ENCODE measurements at places on chromosomes 1 and 21.

- no peak for DNase-seq
Observed at GRCh38 chr1:31095298-31095981, 29.9 kb upstream of the PUM1 start.

DNA sequence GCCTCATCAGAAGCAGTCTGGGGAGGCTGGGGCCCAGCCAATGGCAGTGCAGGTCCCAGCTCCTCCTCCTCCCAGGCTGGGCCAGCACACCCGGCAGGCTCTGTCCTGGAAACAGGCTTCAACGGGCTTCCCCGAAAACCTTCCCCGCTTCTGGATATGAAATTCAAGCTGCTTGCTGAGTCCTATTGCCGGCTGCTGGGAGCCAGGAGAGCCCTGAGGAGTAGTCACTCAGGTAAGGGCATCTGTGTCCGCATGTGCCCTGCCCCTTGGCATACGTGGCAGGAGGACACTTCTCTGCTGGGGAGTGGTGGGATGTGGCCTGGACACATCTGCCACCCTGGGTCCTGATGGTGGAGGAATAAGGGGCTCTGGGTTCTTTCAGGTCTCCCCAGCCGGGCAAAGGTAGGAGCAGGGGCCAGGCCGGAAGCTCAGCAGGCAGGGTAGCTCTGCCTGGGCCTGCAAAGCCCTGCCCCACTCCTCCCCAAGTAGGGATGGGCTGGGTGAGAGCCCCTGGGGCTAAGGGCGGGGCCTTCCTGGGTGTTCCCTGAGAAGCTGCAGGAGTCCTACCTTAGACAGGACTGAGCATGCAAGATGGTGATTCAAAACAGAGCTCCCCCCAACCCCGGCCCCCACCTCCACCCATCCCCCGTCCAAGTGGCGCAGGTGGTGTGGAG lies at the start of gene GJB5:
TSS of gene GJB5 (plus strand) at position 84 of the 674 bp plus-strand sequence. CDS start 2,284 bp downstream, outside the sequence.
- DNase-seq, result no peak

GRCh38 chr1:216554934-216555333 lies 131.7 kb upstream of the USH2A start:
- no peak for DNase-seq

DNA sequence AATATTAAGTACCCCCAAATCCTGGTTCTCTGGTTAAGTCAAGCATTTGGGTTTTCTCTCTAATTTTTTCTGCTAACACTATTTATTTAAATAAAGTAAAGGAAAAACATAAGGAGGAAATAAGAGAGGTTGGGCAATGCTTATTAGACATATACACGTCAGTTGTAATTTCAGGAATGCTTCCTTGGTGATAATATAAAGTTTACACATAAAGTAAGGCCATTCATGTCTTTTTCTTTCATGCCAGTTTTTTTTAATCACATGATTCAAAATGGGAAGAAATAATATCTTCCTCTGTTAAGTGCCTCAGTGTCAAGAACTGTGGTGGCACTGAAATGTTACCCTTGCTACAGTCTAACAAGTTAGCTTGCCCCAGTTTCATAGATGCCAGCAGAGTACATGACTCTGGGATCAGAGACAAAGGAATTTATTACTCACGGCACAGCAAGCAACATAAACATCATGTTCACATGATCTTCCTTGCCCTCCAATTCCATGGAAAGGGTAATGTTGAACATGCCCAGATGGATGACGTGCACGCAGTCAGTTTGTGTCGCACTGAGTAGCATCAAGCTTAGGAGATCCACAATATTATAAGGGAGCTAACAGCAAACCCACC lies 184.9 kb downstream of the PLA2G4A start:
- no peak for DNase-seq

DNA sequence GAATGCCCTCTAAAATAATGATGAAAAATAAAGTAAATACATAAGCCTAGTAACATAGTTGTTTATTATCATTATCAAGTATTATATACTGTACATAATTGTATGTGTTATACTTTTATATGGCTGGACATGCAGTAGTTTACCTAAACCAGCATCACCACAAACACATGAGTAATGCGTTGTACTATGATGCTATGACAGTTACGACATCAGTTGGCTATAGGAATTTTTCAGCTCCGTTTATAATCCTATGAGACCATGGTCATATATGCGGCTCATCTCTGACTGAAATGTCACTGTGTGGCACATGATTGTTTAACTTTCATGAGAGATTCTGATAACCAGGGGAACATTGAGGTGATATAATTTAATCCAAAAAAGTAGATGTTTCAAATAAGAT lies 352.1 kb downstream of the ST6GALNAC3 start:
- no peak for DNase-seq

- no peak for DNase-seq
Observed at GRCh38 chr1:184199036-184199435, 147.5 kb downstream of the TSEN15 start.

DNA sequence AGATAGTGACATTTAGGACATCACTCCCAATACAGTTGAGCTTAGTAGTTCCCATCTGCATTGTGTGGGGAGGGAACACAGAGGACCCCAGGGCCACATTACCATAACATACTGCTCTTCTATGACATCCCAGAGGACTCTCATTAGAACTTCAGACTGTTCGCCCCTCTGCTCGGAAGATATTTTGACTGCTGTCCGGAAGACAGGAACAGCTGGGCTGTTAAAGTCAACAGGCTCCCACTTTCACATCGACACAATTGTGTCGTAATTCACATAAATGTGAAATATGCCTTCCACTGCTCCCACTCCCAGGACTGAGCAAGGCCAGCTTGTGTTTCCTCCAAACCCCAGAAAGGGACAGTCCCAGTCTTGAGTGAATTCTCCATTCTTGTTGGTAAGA lies 158.4 kb downstream of the SEC16B start:
- DNase-seq, result no peak

- DNase-seq, result no peak
Observed at GRCh38 chr1:211511030-211511700, 19.2 kb upstream of the RD3 start.

DNA sequence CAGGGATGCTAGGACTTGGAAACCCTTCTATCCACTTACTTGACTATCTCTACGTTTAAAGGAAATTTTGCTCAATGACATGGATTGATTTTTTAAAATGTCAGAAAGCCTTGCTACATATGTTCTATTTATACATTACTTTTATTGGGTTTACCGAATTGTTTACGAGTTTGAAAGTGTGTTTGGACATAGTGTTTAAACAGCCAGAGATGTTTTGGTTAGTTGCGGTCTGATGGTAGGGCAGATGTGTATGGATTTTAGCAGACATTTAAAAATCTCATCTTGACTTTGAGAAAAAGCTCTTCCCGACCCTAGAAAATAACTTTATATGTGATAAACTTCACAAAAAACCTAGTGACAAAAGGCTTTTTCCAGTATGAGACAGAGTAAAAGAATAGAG lies 513.7 kb downstream of the PLA2G4A start:
- DNase-seq, result no peak

- no peak for DNase-seq
Observed at GRCh38 chr1:28917757-28918118, 3.4 kb downstream of the EPB41 start.

DNA sequence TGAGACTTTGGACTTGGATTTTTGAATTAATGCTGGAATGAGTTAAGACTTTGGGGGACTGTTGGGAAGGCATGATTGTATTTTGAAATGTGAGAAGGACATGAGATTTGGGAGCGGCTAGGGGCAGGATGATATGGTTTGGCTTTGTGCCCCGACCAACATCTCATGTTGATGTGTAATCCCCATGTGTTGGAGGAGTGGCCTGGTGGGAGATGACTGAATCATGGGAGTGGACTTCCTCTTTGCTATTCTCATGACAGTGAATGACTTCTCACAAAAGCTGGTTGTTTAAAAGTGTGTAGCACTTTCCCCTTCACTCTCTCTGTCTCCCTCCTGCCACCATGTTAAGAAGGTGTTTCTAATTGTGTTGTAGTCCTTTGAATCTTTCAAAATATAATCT lies 9.3 kb upstream of the PHGDH start:
- DNase-seq, result no peak

DNA sequence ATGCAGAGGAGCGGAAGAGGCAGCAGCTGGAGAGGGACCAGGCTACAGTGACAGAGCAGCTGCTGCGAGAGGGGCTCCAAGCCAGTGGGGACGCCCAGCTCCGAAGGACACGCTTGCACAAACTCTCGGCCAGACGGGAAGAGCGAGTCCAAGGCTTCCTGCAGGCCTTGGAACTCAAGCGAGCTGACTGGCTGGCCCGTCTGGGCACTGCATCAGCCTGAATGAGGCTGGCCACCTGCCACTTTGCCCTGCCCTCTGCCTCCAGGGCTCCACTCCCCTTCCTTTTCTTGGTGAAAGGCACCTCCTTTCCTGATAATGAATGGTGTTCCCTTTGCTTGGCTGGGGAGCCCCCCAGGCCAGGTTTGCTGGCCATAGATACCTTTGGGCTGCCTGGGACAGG lies 3.3 kb upstream of the HMGN2 start:
- DNase-seq, result no peak

DNA sequence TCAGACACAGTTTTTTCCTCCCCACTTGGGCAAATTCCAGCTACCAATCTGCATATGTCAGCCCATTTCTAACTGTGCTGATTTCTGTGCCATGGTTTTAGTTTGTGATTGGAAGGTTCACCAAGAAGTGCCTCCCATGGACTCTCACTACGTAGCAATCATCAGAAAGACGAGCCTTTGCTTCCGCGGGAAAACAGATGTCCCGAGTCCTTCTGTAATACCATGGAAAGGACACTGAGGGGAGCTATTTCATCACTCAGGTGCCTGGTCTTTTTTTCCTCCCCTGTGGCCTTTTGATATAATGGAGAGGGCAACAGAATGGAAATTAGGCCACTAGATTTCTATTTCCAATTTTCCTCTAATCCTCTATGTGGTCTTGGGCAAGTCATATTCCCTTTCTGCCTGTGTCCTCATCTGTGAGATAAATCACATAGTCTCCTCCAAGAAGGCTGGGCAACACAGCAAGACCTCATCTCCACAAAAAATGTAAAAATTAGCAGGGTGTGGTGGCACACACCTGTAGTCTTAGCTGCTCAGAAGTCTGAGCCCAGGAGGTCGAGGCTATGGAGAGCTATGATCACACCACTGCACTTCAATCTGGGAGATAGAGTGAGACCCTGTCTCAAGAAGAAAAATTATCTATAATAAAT lies 24.8 kb downstream of the LEMD1 start:
- peak; percentile 79 for DNase-seq
